ENCODE measurements at places on chromosomes 1 and 21.

DNA sequence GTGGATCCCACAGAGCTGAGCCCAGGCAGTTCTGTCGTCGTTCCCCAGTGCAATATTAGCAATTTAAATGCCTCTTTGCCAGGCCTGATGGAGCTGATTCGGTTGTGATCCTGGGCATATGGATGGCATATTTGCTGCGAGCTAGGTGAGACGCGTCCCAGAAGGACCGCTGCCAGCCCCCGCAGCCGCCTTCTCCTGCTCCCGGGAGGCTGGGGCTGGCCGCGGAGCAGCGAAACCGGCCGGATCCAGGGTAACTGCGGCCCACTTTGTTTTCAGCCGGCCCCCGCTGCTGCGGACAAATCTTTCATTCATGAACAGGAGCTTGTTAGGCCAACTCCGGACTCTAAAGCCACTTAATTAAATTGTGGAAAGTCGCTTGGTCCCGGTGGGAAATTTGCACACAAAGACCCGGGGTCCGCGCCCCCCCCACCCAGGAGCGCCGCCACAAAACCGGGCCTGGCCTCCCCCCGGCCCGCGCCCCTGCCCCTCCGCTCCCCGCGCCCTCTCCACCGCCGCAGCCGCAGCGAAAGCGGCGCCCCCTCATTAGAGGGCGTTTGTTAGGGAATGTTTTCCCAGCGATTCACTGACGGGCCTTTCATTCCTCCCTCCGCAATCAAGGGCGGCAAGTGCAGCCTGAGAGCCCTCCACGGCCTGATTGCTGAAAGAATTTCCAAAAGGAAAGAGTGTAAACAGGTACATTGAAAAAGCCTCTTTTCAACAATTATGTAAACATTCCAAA is 383.3 kb downstream of the RRAGC start:
- DNase-seq: no peak

DNA sequence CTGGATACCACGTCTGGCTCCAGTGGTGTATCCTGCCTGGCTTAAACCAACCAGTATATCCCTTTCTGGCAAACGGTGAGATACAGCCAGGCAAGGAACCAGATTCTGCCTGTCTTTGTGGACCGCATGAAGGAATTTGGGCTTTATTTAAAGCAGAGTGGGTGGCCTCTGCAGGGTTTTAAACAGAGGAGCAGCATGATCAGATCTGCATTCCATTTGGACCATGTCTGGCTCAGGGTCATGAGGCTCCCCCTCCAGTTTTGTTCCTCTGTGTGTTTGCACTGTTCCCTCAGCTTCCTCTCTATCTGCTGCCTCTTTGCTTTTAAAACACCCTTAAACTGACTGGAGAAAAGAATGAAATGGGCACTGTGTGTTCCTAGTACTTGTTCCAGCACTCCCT is 195.0 kb downstream of the GIPC2 start:
- no peak for DNase-seq

DNA sequence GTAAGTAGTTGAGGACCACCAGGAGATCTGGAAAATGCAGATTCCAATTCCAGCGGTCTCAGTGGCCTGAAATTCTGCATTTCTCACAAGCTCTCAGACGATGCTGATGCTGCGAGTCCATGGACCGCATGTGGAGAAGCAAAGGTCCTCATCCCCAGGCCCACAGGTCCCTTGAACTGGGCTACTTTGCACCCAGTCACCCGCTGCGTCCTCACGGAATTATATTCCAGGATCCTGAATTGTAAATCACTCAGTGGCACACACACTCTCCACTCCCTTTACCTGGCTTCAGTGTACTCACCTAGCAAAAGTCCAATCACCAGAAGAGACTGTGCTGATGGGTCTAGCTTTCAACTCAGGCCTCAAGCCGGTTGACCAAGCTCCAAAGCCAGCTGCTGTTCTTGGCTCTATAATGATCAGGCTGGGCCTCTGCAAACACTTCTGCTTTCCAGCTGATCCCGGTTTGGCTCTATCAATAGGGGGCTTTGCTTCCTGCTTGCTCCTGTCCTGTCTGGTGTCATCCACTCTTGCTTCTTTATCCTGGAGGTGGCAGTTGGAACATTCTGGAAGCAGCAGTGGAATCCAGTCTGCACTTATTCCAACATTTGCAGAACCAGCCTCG is 904 bp upstream of the RPL22 start:
- peak; percentile 54 for DNase-seq

DNA sequence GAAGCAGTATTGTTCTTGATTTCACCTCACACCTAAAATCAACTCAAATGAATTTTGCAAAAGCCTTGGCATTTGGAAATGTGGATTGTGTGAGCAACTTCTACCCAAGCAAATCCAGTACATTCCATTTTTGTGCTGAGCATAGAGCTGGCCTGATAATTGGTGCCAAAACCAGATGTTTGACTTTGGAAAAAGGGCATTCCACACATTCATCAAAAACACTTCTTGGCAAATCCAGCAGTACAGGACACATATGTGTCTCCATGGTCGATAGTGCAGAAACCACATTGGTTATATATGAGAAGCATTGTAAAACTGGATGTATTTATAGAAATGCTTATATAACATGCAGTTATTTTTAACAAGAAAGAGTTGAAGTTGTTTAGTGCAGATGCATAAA is 210.4 kb downstream of the KCNK2 start:
- no peak for DNase-seq

- no peak for DNase-seq
Observed at GRCh38 chr1:183139281-183139942, 46.7 kb upstream of the LAMC2 start.

GRCh38 chr21:39385299-39386145 is 36.6 kb upstream of the HMGN1 start:
- peak; percentile 68 for DNase-seq

Data from CMK (cell line).